ENCODE measurements at places on chromosomes 4 and X.

GRCh38 chrX:136453771-136454170, 34.0 kb upstream of the BRS3 start:
- no peak for DNase-seq

DNA sequence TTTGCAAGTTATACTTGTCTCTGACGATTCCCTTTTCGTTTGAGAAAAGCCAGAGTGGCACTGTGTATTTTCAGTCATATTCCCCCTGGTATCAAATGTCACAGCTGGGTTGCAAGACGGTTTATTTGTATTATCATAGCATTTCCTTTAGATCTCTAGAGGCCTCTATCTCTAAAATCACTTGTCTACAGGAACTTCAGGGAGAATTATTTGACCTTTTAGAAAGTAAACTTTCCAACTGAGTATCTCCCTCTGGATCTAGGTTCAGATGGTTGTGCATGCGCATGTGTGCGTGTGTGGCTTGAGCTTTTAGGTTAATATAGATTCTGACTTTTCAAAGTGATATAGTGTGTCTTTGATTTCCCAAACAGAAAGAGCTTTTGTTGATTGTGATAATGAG, 15.1 kb upstream of the TAB3 start:
- no peak for DNase-seq

- DNase-seq: peak; percentile 6
Observed at GRCh38 chr4:143514497-143514896, 995 bp downstream of the SMARCA5 start.

DNA sequence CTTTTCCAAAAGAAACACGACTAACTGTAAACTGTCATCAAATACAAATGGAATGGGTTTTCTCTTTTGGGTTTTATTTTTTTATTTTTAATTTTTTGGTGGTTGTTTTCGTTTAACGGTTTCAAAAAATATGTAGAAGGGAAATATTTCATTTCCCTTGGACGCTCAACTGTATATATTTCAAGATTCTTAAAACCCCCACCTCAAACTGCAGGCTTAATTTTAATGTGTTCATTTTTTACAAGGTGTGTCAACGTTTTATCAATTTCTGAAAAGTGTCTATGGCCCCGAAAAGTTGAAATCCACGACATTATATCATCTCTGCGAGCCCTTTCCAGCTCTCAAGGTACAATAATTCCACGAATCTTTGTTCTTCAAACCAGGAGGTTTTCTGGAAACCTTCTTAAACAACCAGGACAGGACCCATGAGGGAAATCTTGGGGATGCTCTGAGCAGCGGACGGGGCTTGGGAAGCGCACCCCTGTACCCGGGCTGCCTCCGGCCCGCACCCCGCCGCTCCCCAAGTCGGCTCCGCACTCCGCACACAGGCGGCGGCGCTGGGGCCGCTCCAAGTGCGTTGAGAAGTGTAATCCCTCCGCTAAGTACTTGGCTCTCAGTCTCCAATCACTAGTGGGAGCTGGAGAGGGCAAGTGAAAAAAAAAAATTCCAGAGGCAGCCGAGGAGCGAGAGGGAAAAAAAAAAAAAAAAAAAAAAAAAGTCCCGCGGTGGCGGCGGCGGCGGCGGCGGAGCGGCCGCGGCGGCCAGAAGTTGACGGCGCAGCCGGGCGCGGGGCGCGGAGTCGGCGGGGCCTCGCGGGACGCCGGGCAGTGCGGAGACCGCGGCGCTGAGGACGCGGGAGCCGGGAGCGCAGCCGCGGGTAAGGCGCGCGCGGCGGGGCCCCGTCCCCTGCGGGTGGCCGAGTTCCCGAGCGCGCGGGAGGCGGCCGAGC, at the start of gene BMPR1B:
Gene BMPR1B (plus strand): TSS at position 764 of the 949 bp plus-strand sequence. CDS start 346,470 bp downstream, outside the sequence.
- no peak for DNase-seq

DNA sequence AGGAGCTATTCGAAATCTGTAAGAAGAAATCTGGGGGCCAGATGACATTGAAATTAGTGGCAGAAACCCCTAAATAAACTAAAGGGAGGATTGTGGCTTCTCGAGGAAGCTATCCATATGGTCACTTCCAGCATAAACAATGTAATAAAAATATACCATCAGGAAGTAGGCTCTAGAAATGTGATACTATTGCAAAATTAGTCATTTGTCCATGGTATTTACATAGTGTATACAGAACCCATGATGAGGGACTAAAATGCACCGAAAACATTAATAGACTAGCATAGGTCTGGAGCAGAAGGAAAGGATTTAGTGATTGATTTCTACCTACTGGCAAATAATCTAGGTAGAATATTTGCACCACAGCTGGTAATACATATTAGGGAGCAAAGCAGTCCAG, 1344.0 kb downstream of the FSTL5 start:
- DNase-seq: no peak

DNA sequence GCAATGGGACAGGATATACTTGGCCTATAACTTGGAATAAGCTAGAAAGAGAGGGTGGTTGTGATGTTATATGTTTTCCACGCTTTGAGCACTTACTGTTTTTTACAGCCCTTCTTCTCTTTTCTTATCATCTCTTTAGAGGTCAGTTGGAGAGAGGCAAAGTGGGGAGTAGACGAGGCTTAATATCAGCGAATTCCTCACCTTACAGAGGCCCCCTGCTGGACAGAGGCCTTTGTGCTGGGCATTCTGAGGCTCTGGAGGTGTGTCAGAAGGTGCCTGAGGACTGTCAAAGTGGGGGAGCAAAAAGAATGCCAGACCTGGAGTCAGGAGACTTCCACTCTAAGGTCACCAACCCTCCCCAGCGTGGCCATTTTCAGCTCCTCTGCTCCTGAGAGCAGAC, 42.5 kb downstream of the MAMLD1 start:
- no peak for DNase-seq

DNA sequence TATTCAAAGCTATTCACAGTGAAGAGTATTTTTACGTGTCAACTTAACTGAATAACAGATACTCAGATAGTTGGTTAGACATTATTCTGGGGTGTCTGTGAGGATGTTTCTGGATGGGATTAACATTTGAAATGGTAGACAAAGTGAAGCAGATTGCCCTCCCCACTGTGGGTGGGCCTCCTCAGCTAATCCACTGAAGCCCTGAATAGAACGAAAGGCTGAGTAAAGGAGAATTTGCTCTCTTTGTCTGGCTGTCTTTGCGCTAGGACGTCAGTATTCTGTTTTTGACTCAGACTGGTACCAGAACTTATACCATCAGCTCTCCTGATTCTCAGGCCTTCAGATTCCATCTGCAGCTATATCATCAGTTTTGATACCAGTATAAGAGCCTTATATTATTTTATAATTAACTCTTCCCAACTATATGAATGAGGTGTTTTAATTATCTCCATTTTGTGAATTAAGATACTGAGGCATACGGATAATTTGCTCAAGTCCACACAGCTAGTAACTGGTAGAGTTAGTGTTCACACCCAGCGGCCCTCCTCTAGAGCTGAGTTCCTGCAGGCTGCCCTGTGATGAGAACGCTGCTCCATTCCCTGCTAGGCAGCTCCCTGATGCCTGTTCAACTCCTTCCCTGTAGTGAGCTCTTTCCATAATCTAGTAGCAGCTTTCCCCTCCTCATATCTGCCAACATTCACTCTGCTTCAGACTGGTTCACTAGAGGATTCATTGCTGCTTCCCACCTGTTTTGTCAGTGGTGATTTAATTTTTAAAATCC, 87.5 kb downstream of the RBM46 start:
- no peak for DNase-seq

DNA sequence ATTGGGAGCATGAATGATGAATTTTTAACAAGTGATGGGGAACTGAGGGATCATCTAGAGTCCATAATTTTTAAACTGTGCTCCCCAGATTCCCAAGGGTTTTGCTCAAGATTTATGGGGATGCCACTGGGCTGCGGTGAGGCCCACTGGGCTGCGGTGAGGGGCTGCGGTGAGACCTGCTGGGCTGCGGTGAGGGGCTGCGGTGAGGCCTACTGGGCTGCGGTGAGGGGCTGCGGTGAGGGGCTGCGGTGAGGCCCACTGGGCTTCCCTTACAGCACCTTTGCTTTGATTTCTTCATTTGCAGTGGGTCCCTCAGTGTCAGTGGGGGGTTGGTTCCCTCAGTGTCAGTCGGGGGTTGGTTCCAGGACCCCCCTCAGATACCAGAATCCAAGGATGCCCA, 47.4 kb upstream of the ATOH1 start:
- no peak for DNase-seq

- DNase-seq: no peak
Observed at GRCh38 chr4:176453079-176453478, 133.3 kb downstream of the SPCS3 start.

DNA sequence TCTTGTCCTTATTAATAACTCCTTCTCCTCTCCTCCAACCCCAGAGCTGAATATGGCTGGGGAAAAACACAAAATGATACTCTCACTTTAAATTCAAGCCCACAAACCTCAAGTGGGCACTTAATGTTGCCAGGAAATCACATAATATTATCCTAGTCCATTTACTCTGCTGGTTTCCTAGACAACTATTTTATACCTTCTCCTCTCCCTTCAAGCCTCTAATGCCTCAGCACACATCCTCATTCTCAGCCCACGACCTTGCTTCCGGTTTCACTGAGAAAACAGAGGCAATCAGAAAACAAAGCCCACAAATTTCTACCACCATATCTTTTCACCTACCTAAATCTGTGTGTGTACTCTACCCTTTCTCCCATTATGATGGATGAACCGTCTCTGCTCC, 12.1 kb upstream of the CLCN5 start:
- no peak for DNase-seq

DNA sequence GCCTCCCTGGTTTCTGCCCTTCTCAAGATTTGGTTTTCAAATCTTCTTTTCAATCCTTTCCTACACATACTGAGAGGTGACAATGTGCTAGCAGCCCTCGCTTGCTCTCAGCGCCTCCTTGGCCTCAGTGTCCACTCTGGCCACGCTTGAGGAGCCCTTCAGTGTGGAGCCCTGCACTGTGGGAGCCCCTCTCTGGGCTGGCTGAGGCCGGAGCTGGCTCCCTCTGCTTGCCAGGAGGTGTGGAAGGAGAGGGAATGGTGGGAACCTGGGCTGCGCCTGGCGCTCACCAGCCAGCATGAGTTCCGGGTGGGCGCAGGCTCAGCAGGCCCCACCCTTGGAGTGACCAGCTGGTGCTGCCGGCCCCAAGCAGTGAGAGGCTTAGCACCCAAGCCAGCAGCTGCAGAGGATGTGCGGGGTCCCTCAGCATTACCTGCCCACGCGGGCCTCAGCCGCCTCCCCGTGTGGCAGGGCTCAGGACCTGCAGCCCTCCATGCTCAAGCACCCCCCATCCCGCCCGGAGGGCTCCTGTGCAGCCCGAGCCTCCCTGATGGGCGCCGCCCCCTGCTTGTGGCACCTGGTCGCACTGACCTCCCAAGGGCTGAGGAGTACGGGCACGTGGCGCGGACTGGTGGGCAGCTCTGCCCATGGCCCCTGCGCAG, 127.5 kb downstream of the COX7B2 start:
- DNase-seq: no peak

- DNase-seq: no peak
Observed at GRCh38 chr4:22942920-22943559, 250.3 kb downstream of the GBA3 start.

DNA sequence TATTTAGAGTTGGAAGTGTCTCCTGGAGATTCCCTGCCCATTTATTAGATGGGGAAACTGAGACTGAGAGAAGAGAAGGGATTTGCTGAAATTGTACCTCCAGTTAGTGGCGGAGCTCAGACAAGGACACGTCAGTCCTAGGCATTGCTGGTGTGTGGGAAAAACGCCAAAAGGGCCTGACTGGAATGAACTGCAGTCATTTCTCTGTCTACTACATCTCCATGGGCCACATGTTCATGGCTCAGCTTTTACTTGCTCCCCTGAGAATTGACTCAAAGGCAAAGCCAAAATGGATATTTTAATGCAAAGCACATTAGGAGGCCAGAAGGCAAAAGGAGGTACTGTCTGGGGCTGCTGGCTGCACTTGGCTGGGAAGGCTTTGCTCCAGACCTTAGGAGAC, 3.9 kb downstream of the TFDP3 start:
- DNase-seq: no peak

DNA sequence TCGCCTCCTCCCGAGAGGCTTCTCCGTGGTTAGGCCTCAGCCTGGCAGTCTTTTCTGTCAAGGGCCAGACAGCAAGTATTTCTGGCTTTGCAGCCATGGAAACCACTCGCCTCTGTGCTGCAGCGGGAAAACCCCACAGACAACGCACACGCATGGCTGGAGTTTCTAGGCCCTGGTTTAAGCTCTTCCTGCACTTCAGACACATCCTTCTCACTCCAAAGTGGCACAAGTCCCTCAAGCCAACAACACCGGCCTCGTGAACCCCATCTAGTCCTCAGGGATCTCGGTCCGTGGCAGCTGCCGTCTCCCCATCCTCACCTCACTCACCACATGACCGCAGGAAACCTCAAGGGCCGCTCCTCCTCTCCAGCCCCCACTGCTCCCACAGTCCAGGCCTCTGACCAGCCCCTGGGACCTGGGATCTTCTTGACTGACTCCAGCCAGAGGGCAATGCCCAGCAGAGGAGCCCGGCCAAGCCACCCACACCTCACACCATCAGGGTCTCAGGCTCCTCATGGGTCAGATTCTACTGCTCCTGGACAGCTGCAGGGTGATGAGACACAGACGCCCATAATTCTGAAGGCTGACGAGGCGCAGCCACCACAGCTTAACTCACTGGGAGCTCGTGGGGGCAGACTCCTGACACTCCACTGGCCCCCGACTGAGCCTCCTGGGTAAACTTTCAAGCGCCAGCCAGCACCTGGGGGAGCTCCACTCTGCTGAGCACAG, 21.7 kb downstream of the LETM1 start:
- no peak for DNase-seq

- DNase-seq: no peak
Observed at GRCh38 chrX:101257448-101258258, 33.5 kb downstream of the TAF7L start.

GRCh38 chr4:31548021-31548420, 827.9 kb downstream of the PCDH7 start:
- no peak for DNase-seq

DNA sequence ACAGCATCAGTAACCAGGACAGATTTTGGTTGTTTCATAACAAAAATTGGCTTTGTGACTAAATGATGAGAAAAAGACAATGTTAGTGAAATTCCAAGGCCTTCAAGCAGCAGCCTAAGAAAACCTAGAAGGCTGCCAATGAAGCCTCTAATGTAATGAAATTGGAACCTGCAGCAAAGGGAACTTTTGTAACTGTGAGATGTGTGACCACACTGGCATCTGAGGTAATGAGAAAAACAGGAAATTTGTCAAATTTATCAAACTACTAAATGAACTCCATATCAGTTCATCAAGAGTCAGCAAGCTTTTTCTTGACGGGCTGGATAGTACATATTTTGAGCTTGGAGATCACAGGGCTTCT, 30.4 kb upstream of the EMCN start:
- no peak for DNase-seq

Data from NK-92 treated with Interleukin-12 subunit alpha and Interleukin-12 subunit beta, amount 100 ng/mL, for 24 hours (cell line).